Activated naive CD4-positive, alpha-beta T cell (primary cell): ENCODE measurements at places on chromosomes 11 and 22.

DNA sequence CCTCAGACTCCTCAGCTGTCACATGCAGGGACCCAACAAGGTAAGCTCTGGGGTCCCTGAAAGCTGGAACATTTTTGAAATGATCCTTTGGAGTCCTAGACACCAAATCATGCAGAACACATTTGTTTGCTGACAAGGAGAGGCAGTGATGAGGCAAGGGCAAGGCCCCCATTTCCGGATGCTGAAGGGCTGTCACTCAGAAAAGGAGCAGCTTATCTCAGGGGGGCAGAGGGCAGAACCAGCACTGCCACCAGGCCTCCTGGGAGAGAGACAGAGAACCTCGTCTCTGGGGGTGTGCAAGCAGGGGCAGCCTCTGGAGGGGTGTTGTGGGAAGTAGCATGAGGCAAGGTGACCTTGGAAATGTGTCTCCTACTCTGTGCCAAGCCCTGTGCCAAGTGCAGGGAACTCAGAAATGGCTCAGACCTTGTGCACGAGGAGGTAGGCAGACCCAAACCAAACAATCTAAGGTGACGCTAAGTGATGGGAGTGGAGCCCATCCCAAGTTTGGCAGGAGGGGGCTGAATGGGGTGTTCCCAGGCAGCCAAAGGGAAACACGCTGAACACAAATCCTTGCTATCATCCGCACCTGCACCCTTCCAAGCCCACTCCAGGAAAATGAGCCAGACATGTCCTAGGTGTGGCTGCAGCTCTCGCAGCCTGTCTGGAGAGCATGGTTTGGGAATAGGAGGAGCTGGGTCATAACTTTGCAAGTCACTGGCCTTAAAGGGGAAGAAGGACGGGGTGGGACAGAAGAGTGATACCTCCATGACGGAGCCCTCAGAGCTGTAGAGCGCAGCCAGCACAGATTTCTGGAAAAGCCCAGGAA is 94.2 kb downstream of the PDE2A start:
- no peak for DNase-seq

DNA sequence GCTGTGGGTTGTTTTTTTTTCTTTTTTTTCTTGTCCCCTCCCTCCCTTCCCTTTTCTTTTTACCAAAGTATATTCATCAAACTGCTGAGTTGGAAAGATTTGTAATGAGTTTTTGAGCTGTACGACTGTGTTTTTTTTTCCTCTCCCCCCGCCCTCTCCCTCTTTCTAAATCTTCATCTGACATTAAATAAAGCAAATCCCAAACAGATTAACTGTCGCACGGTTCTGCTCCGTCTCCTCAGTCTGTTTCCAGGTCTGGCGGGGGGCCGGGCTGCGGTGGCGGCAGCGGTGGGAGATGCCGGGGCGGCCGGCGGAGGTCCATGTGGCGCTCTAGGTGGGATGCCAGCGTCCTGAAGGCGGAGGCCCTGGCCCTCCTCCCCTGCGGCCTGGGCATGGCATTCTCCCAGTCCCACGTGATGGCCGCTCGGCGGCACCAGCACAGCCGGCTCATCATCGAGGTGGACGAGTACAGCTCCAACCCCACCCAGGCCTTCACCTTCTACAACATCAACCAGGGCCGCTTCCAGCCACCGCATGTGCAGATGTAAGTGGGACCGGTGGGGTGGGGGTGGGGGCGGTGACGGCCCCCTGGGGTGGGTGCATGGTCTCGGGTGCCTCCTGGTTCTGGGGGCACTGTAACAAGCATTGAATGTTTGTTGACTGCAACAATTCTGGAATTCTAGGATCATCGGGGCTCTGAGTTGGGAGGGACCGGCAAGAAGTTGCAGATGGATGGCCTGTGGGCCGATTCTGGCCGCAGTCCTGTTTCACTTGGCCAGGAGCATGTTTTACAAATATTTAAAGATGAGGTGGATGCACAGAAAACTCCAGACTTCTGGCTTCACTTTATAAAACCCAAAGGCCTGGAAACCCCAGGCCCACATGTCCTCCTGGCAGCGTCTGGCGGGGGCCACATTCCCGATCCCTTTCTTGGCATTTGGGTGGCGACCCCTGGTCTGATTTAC is 13.1 kb downstream of the MPPED1 start:
- no peak for DNase-seq

DNA sequence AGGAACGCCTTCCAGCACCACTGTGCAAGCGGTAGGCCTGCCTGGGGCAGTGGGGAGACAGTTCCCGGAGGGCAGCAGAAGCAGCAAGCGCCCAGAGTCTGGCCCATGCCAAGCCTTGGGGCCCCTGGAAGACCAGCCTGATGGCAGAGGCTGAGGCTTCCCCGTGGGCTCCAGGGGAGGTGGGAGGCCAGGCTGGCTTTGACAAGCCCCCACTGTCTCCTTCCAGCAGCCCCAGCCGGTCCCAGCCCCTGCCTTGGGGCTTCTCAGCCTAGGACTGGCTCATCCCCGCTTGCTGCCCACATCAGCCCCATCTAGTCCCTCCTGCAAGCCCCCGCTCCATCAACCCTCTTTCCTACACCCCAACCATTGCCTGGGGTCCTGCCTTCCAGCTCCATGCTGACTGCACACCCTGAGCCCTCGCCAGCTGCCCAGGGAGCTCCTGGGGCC is 46.7 kb downstream of the IGF2 start:
- DNase-seq: no peak

GRCh38 chr11:119897576-119897975 is 168.6 kb upstream of the NECTIN1 start:
- DNase-seq: no peak

GRCh38 chr11:7904917-7905316 is 26.2 kb downstream of the OR10A6 start:
- no peak for DNase-seq

DNA sequence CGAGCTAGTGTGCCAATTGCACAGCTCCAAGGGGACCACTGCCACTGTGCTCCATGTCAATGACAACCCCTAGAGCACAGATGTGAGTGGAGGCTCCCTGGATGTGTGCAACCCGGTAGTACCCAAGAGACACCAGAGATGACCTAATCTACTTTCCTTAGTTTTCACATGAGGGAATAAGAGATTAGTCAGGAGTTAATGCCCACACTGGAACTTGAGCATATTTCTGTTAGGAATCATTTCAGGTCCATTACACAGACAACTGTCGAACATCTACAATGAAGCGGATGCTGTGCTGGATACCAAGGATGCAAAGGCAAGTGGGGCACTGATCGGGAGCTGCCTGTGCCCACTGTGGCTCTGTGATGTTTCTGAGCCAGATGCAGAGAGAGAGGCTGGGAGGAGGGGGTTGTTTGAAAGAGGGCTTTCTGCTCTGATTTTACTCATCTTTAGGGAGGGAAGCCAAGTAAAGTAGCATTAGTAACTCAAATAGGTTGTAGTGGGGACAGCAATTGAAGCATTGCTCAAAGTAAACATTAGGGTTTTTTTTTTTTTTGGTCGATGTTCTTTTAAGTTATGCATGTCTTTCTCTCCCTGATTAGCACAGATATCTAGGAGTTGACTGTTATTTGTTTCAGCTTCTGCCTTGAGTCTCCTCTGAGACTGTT is 82.5 kb upstream of the SORL1-AS1 start:
- no peak for DNase-seq

- DNase-seq: no peak
These were observed 31.0 kb upstream of the XBP1 start for GRCh38 chr22:28831140-28832072.

DNA sequence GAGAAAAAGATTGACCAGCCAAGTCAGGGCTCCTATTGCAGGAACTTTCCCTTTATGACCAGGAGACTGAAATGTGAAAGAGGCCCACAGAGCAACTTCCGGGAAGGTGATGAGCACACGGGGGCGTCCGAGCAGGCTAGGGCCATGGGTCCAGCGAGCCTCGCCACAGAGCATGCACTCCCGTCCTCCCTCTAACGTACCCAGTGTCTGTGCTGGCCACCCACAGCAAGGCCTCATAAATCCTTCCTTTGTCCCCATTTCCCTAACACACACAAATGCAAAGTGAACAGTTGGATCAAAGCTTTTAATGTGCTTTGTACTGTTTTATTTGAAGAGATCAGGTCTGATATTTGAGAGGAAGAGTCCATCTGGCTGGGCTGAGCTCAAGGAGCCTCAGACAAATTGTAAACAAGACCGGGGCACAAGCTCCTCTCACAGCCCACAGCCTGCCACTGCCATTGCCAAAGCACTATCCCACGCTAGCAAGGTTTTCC is 44.3 kb downstream of the BLID start:
- DNase-seq: no peak

DNA sequence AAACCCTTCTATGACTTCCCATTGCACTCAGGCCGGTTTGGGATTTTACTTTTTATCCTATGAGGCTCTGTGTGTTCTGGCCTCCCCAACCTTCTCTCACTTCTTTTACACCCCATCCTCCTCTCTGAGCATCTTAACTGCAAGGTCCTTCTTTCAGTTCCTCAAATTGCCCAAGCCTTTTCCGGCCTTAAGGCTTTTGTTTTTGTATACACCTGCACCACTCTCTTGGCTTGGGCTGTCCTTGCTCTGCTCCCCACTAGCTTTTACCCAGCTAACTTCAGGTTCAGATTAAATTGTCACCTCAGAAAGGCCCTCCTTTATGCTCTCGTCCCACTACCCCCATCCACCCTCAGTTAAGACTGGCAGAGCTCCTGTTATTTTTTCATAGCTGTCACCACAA is 55.5 kb downstream of the FAM83F start:
- DNase-seq: no peak

DNA sequence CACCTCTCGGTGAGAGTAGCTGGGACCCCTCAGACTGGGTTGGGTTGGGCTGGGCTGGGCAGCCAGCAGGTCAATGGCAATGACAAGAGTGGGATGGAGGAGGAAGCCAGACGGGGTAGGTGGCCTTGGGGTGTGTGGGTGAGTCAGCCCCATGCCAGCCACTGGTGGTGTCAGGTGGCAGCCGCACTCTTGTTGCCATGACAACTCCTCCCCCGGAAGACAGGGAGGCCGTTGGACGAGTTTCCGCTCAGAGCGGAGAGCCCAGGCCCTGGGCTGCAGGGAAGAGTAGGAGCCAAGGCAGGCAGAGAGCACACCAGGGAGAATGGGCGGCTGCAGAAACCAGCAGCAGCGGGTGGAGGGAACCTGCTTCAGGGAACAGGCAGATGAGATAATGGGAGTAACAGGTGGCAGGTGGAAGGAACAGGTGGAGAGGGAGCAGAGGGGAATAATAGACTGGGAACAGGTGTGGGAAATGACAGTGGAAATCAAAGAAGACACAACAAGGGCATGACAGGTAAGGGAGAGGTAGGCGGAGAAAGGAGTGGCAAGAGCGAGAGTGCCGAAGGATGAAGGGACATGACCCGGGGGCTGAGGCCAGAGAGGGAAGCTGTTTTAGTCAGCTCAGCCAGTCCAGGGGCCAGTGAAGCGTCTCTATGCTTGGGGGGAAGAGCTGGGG is 8.7 kb downstream of the SPTBN2 start:
- no peak for DNase-seq

DNA sequence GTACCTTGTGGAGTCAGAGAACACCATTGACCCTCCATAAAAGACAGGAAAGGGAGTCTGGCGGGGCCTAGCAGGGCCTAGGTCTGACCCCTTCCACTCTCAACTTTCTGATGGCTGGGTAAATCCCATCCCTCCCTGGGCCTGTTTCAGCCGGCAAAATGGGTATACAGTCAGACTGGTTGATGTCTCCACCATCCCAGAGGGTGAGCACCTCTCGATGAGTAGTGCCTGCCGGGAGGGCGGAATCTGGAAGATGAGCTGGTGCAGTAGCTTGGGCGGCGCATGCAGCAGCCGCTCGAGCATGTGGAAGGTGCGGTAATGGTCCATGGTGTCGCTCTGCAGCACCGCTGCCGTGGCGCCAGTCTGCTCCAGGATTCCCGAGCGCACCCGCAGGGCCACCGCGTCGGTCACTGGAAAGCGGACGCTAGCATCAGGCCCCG is 528 bp downstream of the FIBP start:
- no peak for DNase-seq

- no peak for DNase-seq
These were observed 49.9 kb downstream of the RSF1 start for GRCh38 chr11:77770629-77771028.

- no peak for DNase-seq
These were observed 37.5 kb upstream of the LYVE1 start for GRCh38 chr11:10605941-10606381.
